CD8-positive, alpha-beta T cell (primary cell): ENCODE measurements at places on chromosomes 11 and 22. TPM values are rescaled to one million over a fixed set of nuclear protein-coding genes. Genes with fewer than 3 reads are reported as not detected.

BRSK2 gene
- 0.19 TPM for total RNA-seq

LGALS1 gene
- 29.4 TPM for total RNA-seq

TTC36 gene
- 0.65 TPM for total RNA-seq

CCDC15 gene
- total RNA-seq, result 0.56 TPM

C22orf23 gene
- total RNA-seq, result not detected

ZP1 gene
- not detected for total RNA-seq

TMEM45B gene
- total RNA-seq, result 0.41 TPM

OR52E4 gene
- not detected for total RNA-seq

SLC35C1 gene
- 3.1 TPM for total RNA-seq

PTPN5 gene
- total RNA-seq, result not detected

GSTT2B gene
- not detected for total RNA-seq

C11orf42 gene
- total RNA-seq, result not detected

OR2AT4 gene
- total RNA-seq, result not detected

PLEKHA7 gene
- total RNA-seq, result 0.84 TPM

PDE2A gene
- total RNA-seq, result 3.8 TPM

USP2 gene
- total RNA-seq, result 5.9 TPM

OR51A7 gene
- not detected for total RNA-seq

MYBPC3 gene
- total RNA-seq, result not detected

OR10D3 gene
- not detected for total RNA-seq

SDHAF2 gene
- total RNA-seq, result 33.0 TPM

MMP13 gene
- total RNA-seq, result not detected

GSTT2 gene
- total RNA-seq, result not detected

MS4A12 gene
- not detected for total RNA-seq

LRRN4CL gene
- total RNA-seq, result not detected

GPR83 gene
- total RNA-seq, result 0.11 TPM

TOP3B gene
- total RNA-seq, result 71.4 TPM

DPP3 gene
- 13.7 TPM for total RNA-seq

FOLR1 gene
- total RNA-seq, result not detected

APOBEC3H gene
- 1.6 TPM for total RNA-seq

CCDC81 gene
- 0.44 TPM for total RNA-seq

KCNJ4 gene
- total RNA-seq, result not detected

CD248 gene
- total RNA-seq, result 41.1 TPM

KCNJ1 gene
- total RNA-seq, result not detected

MYEOV gene
- total RNA-seq, result 0.57 TPM

PRPF19 gene
- total RNA-seq, result 96.1 TPM

ALDH3B2 gene
- total RNA-seq, result not detected

PNPLA3 gene
- not detected for total RNA-seq

CNGA4 gene
- total RNA-seq, result 0.17 TPM

PKDREJ gene
- not detected for total RNA-seq

CRYBA4 gene
- total RNA-seq, result not detected

LRRC56 gene
- total RNA-seq, result 3.2 TPM

SVIP gene
- 73.6 TPM for total RNA-seq

KCNK4 gene
- not detected for total RNA-seq

OR8G1 gene
- not detected for total RNA-seq

SLC22A12 gene
- total RNA-seq, result not detected

FGF3 gene
- total RNA-seq, result not detected

CD6 gene
- total RNA-seq, result 793 TPM

PLAAT4 gene
- total RNA-seq, result 84.0 TPM

TMEM191C gene
- total RNA-seq, result 2.8 TPM

OLFML1 gene
- not detected for total RNA-seq

ZBED5 gene
- total RNA-seq, result 59.2 TPM

TTC28 gene
- 3.0 TPM for total RNA-seq

INS gene
- total RNA-seq, result not detected

TUBA8 gene
- total RNA-seq, result 1.4 TPM
